CD4-positive, alpha-beta T cell treated with Interleukin-2 at 100 ng/mL for 4 hours (primary cell): ENCODE measurements at places on chromosomes 6 and 20.
A peak's percentile ranks its signal among the peaks of the same experiment; 100 is the strongest.

DNA sequence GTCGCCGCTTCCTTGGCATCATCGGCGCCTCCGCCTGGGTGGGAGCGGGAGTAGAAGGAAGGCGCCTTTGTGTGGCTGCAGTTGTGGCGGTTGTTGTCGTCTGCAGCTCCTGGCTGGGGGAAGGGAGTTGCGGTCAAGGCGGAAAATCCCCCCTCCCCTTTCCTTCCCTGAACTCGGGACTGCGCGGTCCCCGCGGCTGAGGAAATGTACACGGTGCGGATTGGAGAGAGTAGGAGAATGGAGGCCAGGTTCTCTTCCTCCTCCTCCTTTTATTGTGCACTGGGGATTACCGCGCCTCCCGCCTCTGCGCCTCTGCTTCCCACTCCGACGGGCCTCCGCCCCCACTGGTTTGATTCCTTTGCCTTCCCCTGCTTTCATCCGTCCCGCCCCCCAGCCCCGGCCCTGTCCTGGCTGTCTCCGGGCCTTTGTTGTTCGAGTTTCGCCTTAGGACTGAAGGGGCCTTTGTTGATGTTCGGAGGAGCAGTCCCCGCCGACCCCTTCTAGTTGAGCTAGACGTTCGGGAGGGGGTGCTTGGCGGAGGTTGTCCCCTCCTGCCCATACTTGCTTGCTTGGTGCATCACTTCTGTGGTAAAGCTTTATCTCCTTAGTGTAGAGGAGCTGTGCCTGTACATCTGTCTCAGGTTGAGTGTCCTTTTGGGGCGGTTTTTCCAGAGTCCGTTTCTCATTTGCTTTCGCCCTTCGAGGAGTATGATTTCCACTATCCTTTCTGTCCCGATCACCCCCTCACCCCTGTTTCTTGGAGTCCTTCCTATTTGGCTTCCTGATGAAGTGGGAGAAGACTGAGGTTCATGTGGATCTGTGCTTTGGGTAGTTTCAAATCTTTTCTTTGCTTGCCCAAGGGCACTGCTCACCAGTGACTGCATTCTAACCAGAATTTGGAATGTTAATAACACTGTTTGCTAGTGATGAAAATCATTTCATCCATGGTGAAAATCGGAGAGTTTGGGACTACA, 764 bp downstream of the ZNF292 start:
- peak; percentile 42 for DNase-seq

DNA sequence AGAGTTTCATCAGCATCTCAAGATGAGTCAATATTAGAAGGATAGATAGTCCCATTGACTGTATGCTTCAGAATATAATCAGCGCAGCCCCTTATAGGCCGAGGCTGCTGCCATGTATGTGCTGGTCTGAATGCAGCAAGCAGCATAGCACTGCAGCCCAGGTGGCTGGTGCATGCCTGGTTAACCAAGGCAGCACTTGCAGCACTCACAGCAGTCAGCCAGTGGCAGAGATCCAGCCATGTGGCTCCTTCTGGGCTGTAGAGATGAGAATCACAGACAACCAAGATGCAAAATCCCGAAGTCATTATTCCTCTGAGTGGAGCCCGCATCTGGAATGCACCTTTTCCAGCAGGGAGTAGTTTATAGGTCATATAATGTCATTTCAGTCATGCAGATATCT, 251.9 kb downstream of the UST start:
- no peak for DNase-seq

- no peak for DNase-seq
Observed at GRCh38 chr6:79718509-79719247, 87.5 kb downstream of the SH3BGRL2 start.

GRCh38 chr20:19295076-19295475, 82.6 kb downstream of the SLC24A3 start:
- no peak for DNase-seq
